Activated CD8-positive, alpha-beta memory T cell treated with anti-CD3 and anti-CD28 coated beads, Interleukin-2, amount 50 U/mL, for 48 hours (primary cell): ENCODE measurements at places on chromosomes 5 and 9.

GRCh38 chr5:79396265-79396664 is 117.7 kb downstream of the HOMER1 start:
- DNase-seq: no peak

GRCh38 chr9:7760014-7760415 is 39.6 kb downstream of the DMAC1 start:
- no peak for DNase-seq

GRCh38 chr9:35814841-35815543 is at the start of gene HINT2:
TSS of gene HINT2 (minus strand) at chr9:35815042. CDS start at chr9:35814979, 63 bp downstream.
- DNase-seq: peak; percentile 95

DNA sequence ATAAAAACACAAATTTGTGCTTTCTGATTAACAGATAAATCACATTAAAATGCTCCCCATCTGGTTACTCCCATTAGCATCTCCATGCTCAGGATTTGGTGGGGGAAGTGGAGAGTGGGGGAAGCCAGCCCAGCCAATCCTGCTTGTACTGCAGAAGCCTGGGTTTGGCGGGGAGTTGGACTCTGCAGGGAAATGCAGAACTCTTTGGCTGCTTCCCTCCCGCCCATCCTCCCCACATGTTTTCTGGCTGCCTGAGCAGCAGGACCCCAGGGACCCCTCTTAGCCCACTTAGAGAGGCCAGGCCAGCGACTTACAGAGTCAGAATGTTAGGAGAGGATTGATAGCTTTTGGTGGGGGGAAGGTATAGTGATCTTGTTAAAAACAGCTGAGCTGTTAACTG is 59.5 kb upstream of the FOXI1 start:
- no peak for DNase-seq

DNA sequence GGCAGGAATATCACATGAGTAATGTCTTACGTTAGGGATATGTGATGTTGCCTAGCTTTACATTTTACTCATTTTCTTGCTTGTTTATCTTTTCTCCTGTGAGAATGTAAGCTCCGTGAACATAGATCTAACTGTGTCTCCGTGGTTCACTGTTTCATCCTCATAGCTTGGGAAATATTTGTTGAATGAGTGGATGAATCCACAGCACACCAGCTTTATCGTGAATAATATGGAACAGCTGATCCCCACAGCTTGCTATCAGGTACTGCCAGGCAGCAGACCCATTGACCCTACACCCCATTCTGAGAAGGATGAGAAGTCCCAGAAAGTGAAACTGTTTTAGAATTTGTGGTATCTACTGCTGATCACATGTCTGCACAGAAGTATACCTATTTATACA is 106.8 kb upstream of the FBN2 start:
- no peak for DNase-seq

GRCh38 chr5:52277101-52277500 is 510.6 kb upstream of the ITGA1 start:
- DNase-seq: no peak

GRCh38 chr9:3244963-3245653 is 280.7 kb downstream of the RFX3 start:
- DNase-seq: no peak

GRCh38 chr9:101326501-101326900 is 58.3 kb downstream of the BAAT start:
- no peak for DNase-seq

DNA sequence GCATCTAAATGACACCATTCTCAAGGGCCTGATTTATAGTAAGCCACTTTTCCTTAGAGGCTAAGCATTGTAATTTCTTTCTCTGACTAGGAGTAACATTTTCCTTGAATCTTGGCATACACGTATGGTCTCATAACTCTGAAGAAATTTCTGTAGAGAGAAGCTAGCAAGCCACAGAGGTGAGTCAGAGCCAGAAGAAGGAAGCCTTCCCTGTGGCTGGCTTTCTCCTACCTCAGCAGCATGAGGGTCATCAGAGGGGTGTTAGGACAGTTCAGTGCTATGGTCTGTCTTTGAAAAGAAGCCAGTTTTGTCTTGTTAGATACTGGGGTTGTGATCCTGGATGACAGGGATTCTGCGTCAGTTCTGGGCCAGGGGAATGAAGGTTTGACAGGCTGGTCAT is 3.2 kb downstream of the SNX30 start:
- DNase-seq: no peak

DNA sequence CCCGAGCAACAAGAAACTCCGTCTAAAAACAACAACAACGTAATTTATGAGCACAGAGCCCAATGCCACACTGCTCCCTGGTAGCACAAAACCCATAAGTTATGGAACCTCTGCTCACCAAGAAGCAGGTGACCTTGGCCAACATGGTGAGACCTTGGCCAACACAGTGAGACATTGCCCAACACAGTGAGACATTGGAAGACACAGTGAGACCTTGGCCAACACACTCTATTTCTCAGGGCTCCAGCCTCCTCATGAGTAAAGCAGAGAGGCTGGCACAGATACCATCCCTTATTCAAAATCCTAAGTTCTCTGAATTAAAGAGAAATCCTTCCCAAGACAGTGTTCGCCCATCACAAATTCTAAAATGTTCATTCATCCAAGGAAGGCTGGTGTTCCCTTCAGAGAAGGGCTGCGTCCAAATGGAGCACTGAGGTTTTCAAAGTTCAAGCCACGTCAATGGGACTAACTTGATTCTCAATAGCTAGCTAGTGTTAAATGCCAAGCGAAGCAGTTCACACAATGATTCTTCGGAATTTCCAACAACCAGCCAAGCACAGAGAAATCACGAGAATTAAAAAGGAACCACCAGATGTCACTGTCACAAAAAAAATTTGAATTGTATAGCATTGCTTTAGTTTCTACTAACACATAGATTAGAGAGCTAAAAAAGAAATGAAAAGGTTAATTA is 29.5 kb downstream of the TTC39B start:
- no peak for DNase-seq

DNA sequence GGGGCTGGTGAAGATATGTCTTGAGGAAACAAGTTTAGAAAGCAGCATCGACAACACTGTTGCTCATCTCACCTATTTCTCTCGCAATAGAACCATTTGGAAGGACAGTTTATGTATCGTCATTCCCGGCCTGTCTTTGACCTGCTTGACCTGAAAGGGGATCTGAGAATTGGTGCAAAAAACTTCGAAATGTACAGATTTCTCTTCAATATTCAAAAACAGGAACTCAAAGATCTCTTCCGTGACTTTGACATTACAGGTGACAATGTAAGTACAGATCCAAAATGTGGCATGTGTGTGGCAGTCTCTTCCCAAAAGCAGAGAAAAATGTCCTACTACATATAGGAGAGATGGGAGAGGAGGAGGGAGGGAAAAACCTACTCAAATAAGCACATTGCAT is 6.5 kb downstream of the EFCAB9 start:
- no peak for DNase-seq

DNA sequence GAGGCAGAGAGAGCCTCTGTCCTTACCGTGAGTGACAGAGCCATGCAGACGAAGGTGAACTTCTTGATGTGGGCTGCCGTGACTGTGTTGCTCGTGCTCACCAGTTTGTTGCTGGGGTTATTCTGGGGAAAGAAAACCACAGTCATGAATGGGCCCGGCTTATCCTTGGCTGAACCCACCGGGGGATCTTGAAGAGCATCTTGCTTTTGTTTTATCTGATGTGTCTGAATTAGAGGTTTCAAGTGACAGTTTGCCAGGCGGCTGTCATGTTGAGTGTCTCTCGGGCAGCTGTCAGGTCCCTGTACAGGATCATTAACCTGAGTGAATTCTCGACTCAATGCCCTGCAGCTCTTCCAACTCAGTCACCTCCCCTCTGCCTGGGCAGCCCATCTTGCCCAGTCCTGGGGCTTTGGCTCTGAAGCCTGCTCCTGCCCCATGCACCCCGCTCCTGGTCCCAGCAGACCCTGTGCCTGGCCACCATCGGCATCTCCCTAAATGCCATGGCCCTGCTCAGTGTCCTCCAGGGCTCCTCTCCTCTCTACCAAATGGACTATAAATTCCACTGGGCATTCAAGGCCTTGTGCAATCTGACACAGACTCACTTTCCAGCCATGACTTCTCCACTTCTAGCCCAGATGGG is 77.4 kb downstream of the OTULIN start:
- DNase-seq: no peak

DNA sequence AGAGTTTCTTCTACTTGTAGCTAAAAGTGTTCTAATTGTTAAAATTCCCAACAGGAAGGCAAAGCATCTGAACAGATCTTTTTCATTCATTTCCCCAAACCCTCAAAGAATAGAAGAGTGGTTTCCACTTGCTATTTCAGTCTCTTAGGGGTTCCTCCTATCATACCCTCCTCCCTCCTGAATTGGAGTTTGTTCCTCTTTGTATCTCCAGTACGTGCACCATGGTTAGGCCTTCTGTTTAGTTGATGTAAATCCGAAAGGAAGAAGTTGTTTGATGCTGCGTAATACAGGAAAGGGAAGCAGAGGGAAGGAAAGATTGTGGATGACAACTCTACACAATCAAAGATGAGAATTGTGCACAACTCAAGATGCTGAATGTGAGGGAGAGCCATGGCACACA is 303.6 kb downstream of the PIK3R1 start:
- no peak for DNase-seq

DNA sequence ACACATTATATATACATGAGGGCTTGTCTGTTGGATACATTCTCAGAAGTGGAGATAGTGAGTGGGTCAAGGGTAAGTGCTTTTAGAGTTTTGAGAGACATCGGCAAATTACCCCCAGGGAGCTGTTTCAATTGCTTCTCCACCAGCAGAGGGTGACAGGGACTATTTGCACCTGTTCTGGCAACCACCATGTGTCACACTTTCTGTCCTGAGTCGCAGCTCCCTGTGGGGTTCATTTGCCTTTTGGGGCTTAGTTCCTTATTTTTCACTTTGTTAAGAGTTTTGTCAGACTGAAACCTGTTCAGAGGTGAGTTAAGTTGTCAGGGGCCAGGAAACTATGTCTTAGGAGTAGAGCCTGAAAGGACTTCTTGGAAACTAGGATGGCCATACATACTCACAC is 20.1 kb upstream of the SLC36A1 start:
- DNase-seq: no peak

- DNase-seq: no peak
Measured at GRCh38 chr9:125652759-125653158, 54.2 kb downstream of the MAPKAP1 start.

DNA sequence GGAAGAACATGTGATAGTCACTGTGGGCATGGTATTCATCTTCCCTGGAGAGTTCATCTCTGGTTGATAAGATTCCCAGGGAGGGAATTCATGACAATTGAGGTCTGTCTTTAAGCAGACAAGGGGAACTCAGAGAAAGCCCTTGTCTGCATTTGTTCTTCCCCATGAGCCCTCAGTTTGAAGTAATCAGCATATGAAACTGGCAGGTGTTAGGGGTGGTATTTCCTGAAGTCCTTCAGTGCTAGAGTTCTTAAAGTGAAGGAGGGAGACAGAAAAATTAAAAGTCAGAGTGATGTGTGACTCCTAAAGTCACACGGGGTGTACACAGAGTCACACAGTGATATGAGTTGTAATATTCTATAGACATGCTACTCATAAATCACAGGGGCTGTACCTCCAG is 60.6 kb upstream of the SYK start:
- no peak for DNase-seq

- no peak for DNase-seq
Measured at GRCh38 chr5:82010696-82011095, 38.9 kb downstream of the ATG10 start.

- peak; percentile 52 for DNase-seq
Measured at GRCh38 chr5:69492923-69493395, 369 bp downstream of the OCLN start.

GRCh38 chr5:131230406-131230805 is 33.4 kb upstream of the CDC42SE2 start:
- no peak for DNase-seq

- no peak for DNase-seq
Measured at GRCh38 chr5:76457674-76458485, 54.8 kb downstream of the IQGAP2 start.

DNA sequence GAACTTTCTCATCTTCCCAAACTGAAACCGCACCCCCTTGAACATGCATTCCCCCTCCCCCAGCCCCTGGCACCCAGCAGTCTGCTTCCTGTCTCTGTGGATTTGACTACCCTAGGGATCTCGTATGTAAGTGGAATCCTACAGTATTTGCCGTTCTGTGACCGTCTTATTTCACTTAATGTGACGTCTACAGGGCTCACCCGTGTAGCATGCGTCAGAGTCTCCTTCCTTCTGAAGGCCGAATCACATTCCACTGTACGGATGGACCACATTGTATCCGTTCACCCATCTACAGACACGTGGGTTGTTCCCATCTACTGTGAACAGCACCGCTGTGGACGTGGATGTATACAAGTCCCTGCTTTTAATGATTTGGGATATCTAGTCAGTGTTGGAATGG is 4.5 kb downstream of the PRRX2 start:
- DNase-seq: no peak

DNA sequence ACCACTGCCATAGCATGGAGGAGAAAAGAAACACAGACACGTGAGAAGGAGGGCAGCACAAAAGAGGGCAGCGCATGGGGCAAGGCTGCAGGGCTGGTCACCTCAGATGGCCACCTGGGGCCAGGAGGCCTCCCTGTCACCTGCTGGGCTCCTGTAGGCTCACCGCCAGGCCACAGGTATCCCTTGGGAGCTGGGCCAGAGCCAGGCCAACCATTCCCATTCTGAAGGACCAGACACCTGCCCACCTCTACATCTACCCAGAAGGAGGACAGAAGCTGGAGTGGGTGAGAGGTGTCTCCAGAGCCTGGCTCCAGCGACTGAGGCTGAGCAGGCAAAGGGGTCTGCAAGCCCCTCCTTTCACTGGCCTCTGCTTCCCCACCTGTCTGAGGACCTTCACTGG is 103.1 kb downstream of the PAX5 start:
- no peak for DNase-seq

DNA sequence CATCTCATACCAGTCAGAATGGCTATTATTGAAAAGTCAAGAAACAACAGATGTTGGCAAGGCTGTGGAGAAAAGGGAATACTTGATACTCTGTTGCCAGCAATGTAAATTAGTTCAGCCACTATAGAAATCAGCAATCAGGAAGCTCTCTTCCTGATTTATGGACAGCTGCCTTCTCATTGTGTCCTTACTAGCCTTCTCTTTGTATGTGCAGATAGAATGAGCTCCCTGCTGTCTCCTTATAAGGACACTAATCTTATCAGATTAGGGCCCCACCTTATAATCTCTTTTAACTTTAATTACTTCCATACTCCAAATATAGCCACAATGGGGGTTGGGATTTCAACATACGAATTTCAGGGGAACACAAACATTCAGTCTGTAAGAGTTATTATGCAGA is 38.0 kb downstream of the KCNV2 start:
- DNase-seq: no peak

- DNase-seq: no peak
Measured at GRCh38 chr9:135592331-135592590, 30.7 kb downstream of the PAEP start.

GRCh38 chr9:4514252-4515128 is 24.2 kb downstream of the SLC1A1 start:
- no peak for DNase-seq

DNA sequence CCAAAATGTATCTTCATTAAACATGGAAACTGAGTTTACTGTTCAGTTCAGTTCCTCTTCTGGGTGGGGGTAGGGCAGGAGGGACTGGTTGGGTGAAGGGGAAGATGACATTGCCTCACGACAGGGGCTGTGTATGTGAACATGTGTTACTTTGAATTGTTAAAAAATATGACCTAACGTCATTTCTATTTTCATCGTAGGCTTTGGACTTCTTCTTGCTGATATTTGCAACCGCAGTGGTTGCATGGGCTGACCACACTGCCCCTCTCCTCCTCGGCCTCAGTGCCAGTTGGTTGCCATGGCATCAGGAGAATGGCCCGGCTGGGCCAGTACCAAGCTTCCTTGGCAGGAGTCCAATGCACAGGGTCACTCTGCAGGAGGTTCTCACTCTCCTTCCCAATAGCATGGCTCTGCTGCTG is 41.5 kb downstream of the HACD4 start:
- no peak for DNase-seq

GRCh38 chr5:176904276-176904675 is 5.1 kb upstream of the HK3 start:
- no peak for DNase-seq
